ENCODE measurements at places on chromosomes 3 and 15.

DNA sequence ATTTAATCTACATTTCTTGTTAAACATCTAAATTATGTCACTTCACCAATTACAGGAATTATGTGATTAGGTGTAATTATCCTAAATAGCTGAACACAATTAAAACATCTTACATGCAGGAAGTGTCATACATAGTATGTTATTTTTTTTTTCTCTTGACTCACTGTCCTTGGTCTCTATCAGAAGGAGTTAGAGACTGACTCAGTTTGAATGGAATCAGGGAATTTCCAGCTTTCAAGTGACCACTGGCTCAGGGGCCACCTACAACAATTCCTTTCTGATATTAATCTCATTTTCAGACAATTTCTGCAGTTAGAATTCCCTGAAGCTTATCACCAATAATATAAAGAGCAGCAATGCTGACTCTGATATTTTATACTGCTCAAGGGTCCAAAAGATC is 400.7 kb downstream of the ROBO1 start:
- peak; percentile 10 for DNase-seq

- DNase-seq, result no peak
These were observed 27.1 kb upstream of the C3orf49 start for GRCh38 chr3:63791974-63792373.

DNA sequence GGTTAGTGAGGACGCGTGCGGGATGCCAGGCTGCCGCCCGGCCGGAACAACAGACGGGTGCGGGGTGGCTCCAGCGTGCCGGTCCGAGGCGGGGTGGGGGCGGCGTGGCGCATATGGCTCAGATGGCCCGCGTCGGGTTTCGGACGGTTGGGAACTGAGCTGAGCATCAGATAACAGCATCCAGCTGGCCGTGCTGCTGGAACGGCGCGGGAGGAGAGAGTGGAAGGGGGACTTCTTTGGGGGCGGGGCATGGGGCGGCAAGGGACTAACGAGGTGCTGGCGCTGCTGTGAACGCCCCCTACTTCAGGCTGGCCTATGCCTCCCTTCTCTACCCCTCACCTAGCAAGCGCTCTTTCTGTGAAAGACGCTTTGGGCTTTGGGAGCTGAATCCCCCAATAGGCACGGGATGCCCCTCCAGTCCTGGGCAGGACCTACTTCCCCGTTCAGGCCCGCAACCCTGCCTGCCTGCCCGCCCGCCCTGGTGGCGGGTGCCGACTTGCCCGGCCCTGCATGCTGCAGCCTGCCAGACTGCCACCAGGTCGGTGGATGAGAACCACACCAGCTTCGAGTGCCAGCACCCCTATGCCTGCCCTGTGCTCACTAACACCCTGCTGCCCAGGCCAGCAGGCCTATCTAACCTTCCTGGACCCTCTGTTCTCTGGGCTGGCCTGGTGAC is 542 bp downstream of the INKA1 start:
- no peak for DNase-seq

DNA sequence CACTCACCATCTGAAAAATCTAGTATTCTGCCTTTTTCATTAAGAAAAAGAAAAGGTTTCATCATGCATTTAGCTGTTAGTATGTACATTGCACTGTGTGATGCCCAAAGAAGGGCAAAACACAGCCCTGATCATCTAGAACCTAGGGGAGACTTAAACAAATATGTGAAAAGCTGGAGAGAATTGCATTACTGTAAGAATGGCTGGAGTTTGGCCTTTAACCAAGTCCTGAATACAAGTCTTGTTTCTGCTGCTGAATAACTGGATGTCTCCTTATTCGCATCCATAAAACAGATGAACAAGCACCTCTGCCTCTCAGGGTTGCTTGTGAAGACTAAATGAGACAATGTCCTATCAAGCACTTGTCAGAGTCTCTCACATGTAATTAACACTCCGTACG is 233.4 kb upstream of the LRTM1 start:
- no peak for DNase-seq

- DNase-seq, result no peak
These were observed 181.0 kb downstream of the THSD4 start for GRCh38 chr15:71296315-71296679.

DNA sequence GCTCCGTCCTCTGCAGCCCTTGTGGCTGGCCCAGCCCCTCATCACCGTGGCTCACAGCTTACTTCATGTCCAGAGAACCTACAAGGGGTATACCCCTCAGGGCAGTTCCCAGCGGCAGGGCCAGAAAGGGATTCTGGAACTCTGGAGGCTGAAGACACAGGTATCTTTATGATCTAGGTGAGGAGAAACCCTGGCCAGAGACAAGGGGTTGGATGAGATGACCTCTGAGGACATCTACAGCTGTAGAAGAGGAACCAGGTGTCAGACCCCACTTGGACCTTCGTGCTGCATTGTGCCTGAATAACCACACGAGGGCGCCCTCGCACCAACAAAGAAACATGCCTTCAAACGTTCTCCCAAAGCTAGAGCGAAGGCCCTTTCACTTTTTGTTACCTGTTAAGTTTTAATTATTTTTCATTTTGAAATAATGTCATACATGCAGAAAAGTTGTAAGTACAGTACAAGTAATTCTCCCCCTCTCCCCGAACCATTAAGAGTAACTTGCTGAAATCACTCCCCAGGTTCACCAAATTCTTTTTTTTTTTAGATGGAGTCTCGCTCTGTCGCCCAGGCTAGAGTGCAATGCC is 118.7 kb upstream of the SMAD3 start:
- DNase-seq, result no peak

- DNase-seq, result no peak
These were observed 22.6 kb downstream of the CLDN18 start for GRCh38 chr3:138032567-138032966.

GRCh38 chr3:143849854-143850549 is 1.7 kb upstream of the SLC9A9 start:
- peak; percentile 73 for DNase-seq

GRCh38 chr3:24494618-24495325 is at the start of gene THRB:
TSS of gene THRB (minus strand) at chr3:24494850.
- DNase-seq, result no peak

DNA sequence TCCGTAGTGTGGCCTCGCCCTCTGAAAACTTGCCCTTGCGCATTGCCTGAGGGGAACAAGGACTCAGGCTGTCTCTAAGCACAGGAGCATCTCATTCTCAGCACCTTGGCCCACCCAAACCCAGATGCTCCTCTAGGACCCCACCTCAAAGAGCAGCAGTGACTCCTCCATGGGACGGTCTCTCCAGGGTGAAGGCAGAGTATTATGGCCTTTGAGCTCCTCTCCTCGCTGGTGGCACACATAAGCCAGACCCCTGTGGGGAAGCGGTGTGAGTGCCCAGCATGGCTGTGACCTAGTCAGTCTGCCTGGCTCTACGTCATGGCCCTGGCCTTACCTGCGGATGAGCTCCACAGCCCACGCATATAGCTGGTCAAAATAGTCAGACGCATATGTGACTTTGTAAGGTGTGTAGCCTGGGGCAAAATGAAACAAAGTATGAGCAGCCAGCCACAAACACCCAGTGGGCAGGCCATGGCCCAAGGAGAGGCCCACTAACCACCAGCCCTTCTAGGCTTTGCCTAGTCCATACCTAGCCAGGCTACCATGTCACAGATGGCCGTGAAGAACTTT is 4.4 kb downstream of the QARS1 start:
- no peak for DNase-seq

- DNase-seq, result no peak
These were observed 6.2 kb downstream of the TMEM39A start for GRCh38 chr3:119457246-119457645.

- no peak for DNase-seq
These were observed 61.0 kb downstream of the HMG20A start for GRCh38 chr15:77481670-77482069.

DNA sequence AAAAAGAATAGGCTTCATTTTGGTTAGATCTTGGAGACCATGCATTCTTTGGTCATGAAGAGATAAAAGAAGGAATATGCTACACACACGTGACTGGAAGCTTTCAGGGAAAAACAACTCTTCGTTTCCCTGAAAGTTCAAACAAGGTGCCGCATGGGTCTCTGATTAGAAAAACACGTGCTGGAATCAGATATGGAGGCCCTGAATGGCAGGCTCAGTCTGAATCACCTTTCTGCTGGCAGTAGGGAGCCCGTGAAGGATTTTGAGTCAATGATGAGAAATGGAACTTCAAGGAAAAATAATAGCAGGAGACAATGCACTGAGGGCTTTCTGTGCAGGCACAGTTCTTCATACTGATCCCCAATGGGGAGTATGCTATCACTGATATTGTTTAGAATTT is 99.8 kb upstream of the LRRN1 start:
- no peak for DNase-seq

GRCh38 chr3:32438596-32439344 is 47.1 kb downstream of the CMTM7 start:
- no peak for DNase-seq

- DNase-seq, result no peak
These were observed 65.3 kb downstream of the EOMES start for GRCh38 chr3:27656790-27657189.

DNA sequence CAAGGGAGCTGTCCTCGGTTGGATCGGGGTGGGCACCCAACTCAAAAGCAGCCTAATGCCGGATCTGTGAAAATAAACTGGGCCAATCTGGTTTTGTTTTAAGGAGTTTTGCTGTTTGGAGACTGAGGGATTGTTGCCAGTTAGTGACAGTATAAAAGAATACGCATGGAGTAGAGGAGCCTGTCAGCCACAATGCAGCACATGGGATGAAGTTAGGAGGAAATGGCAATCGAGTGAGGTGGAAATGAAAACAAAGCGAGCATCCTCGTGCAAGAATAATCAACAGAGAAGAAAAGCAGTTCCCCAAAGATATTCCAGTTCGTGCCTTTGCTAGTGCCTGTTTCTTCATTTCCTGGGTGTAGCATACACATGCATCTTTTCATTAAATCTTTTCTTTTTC is 108.4 kb upstream of the RORA start:
- DNase-seq, result no peak

DNA sequence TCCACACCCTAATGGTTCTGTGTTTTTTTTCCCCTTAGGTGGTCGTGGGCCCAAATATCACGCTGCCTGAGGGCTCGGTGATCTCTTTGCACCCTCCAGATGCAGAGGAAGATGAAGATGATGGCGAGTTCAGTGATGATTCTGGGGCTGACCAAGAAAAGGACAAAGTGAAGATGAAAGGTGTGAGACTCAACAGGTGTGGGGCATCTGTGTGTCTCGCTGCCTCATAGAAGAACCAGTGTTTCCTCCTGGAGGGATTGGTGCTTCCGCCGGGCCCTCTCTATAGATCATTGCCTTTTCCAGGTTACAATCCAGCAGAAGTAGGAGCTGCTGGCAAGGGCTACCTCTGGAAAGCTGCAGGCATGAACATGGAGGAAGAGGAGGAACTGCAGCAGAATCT is 7.0 kb downstream of the EIF2B5 start:
- DNase-seq, result no peak

- no peak for DNase-seq
These were observed 44.6 kb upstream of the NEDD4 start for GRCh38 chr15:56038015-56038414.

- no peak for DNase-seq
These were observed 58.1 kb downstream of the DCBLD2 start for GRCh38 chr3:98843266-98843959.

DNA sequence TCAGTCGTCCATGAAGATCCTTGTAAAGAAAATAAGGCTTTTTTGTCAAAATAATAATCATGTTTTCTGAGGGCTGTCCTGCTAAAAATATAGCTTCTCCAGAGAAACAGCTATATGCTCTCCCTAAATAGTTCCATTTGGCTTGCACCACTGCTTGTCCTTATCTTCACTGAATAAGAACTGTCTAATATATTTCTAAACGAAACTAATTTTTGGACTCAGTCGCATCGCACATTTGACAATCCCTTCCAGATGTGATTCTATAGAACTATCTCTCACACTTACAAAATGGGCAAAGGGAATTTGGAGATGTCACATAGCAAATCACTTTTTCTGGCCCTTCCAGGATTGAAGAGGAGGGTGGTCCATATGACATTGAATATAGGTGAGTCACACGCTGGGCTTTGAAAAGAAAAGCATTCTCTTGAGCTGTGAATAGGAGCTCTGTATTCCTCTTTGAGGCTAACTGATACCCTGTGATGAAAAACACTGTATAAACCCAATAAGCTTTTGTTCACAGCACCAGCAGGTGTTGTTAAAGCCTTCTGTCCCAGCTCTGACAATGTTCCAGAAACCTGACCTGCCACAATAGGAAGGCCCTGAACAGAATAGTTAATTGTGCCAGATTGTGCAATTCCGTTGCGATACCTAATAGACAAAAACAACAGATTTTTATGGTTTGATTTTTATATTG is 1144.2 kb downstream of the ROBO2 start:
- no peak for DNase-seq

GRCh38 chr3:34878488-34878887 is 760.8 kb upstream of the ARPP21 start:
- DNase-seq, result no peak

- DNase-seq, result no peak
These were observed 82.0 kb downstream of the MBNL1 start for GRCh38 chr3:152350776-152351175.

- DNase-seq, result no peak
These were observed 10.5 kb upstream of the SH3GL3 start for GRCh38 chr15:83436513-83437158.

DNA sequence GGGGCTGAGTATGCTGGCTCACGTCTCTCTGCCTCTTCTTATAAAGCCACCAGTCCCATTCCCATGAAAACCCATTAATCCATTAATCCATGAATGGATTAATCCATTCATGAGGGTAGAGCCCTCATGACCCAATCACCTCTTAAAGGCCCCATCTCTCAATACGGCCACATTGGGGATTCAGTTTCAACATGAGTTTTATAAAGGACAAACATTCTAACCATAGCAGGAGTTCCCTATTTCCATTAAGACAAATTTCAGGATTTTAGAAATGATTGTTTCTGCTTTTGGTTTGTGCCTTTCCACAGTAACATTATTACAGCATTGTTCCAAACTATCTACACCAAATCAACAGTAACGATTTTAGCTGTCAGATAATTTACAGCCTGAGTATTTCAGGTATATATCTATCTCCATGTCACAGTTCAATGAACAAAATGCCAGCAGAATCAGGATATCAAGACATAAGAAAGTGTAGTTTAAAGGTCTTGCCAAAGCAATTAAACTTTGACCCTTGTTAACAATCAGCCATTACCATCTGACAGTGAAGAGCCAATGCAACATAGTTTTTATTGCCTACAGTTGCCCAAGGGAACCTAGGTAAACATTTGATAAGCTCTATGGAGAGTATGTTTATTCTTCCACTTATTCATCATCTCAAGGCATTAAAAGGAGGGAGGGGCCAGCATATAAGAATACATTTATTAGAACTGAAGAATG is 3.8 kb downstream of the TSPAN3 start:
- DNase-seq, result no peak

All from AG04450 (cell line).